ENCODE measurements at places on chromosomes 2 and 18.
A peak's percentile ranks its signal among the peaks of the same experiment; 100 is the strongest.

DNA sequence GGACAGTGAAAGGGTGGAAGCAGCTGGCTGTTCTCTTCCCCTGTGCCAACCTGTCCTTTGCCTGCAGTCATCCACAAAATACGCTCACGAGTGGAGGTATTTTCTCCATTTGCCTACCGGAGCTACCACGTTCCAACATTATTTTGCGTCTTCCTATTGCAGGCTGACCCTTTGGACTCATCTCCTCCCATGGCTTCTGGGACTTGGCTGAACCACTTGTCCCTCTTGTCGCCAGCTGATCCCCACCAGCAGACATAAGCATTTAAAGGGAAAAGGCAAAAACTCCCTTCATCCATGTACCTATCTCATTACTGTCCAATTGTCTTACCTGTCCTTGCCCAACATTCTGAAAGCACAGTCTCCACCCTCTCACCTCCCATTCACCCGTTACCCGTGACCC is 13.0 kb downstream of the C2orf74 start:
- no peak for DNase-seq

- no peak for DNase-seq
Observed at GRCh38 chr2:68980956-68981355, 6.5 kb downstream of the GKN1 start.

DNA sequence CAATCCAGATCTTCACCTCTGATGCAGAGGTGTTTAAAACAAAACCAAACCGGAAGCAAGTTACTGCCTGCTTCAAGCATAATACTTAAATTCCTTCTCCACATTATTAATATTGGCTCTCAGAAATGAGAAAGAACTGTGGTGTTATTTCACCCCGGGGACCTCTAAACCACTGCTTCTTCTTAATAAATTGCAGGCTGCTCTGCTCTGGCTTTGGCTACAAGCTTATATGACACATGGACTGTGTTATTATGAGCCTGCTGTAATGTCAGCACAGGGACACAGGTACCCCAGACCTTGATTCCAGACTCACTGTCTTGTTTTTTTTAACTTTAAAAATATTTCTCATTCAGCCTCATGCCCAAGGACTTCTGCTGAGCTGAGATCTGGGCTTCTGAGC is 45.1 kb downstream of the ST6GAL2 start:
- no peak for DNase-seq

- DNase-seq, result no peak
Observed at GRCh38 chr2:239937866-239938640, 87.1 kb downstream of the NDUFA10 start.

DNA sequence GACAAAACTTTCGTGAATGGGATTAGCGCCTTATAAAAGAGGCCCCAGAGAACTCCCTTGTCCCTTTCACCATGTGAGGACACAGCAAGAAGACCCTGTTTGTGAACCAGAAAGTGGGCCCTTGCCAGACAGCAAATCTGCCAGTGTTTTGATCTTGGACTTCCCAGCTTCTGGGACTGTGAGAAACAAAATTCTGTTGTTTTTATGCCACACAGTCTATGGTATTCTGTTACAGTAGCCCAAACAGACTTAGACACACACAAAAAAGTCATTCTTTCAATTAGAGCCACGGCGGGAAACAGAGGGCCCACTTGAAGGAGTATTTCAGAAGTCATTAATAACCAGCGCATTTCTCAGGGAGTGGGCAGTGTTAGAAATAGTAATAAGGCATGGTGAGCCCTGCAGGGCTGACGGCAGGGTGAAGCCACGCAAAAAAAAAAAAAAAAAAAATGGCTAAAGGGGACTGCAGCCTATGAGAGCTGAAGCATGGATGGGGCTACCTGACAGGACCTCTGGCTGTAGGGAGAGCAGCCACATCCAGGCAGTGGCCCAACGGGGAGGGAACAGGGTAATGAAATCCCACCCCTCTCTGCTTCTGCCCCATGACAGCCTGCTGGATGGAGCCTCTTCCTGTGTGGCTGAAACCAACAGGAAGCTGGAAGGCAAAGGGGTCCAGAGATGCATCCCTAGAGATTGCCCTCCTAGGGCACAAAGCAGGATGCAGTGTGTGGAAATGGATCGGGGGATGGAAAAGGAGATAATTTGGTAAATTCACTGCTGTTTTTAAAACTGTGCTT is 189.3 kb downstream of the KCNS3 start:
- no peak for DNase-seq

DNA sequence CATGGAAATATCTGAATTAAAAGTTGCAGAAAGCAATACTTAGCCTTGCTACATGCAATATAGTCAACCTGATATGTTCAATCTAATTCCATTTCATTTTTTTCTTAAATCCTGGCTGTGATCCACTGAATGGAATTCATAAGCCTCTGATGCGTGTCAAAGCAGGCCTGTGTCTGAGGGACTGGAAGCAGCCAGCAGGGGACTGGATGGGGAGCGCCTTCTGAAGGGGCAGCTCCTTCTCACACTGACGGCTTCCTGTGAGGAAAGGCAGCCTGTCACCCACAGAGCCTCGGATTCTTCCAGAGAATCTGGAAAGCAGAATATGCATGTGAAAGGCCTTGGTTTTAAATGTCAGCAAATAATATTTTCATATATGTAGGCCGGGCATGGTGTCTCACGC is 73.5 kb downstream of the KCNF1 start:
- DNase-seq, result no peak

DNA sequence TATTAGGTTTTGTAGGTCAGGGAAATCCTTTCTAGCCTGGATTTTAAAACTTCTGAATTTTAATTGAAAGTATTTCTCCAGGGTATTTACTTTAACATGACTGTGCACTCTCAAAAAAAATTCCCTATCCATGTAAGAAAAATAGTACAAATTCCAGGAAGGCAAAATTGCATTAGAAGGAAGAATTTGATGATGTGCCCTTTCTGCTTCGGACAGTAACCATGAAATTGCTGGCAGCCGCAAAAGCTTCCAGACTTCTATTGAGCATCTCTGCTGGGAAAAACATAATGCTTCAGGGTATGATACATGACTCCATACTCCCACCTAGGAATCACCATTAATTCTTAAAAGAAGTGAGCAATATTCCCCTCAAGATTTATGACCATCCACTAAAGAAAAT is 17.2 kb upstream of the KLF7 start:
- no peak for DNase-seq

DNA sequence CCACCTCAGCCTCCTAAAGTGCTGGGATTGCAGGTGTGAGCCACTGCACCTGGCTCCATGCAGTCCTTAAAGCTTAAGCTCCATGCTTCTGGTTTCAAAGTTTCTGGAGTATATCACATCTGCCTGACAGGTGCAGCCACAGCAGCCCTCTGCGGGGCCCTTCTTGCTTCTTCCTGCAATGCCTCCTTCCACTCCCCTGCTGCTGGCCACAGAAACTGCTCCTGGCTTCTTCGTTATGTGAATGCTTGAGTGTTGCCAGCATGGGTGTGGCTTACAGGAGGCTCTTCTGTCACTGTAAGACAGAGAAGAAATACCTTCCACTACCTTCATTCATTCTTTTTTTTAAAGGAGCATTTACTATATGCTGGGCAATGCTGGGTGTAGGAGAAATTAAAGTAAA is 10.1 kb upstream of the CCBE1 start:
- DNase-seq, result no peak

DNA sequence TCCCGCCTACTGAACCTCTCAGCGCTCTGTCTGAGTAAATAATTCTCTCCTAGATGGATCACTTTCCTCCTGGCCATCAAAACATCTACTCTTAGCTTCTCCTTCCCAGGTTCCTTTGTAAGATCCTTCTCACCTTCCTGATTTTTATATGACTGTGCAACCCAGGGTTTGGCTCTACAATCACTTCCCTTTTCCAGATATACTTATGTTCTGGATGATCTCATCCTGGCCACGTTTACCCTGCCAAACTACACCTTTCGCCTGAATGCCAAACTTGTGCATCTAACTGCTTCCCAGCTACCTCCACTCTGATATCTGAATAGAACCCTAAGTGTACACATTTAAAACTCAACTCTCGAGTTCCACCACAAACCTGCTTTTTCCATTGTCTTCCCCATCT is 290.5 kb upstream of the REV1 start:
- DNase-seq, result no peak

GRCh38 chr2:85899284-85899683 is 10.5 kb upstream of the ST3GAL5 start:
- DNase-seq, result no peak

GRCh38 chr18:79252904-79253633 is 142.7 kb upstream of the NFATC1 start:
- no peak for DNase-seq

- no peak for DNase-seq
Observed at GRCh38 chr2:193520709-193521458, 1326.2 kb upstream of the TMEFF2 start.

DNA sequence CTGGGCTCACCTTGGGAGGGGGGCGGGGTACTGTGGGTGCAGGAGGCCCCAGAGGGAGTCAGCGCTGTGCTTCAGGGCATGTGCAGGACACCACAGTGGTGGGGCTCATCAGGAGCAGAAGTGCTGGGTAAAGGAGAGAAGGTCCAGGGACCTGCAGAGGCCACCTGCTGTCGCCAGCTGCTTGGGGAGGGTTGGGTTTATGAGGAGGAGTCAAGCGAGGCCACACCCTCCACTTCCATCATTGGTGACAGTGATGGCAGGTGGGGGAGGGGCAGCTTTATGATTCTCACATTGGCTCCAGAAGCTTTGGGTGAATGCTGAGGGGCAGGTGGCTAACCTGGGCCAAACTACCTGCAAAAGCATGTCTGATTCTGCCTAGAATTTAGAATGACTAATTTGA is 392.6 kb downstream of the HRH4 start:
- no peak for DNase-seq

GRCh38 chr2:28413152-28413898 is 20.7 kb downstream of the FOSL2 start:
- peak; percentile 60 for DNase-seq

DNA sequence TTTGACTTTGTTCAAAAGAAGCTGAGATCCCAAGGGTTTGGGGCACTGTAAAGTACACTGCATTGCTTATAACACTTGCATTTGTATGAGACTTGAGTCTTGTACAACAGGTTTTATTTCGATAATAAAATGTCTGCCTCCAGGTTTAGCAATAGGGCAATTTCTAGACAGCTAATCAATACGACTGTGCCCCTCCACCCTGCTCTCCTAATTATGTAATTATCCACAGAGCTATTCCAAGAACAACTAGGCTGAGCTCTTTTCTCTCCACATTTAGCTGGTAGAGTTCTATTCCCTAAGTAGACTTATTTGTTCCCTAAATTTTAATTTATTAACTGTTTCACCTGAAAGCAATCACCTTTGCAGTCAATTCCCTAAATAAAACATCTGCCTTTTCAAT is 52.9 kb upstream of the LINC00305 start:
- no peak for DNase-seq

GRCh38 chr2:74843433-74843832 is 9.5 kb downstream of the HK2 start:
- DNase-seq, result no peak

DNA sequence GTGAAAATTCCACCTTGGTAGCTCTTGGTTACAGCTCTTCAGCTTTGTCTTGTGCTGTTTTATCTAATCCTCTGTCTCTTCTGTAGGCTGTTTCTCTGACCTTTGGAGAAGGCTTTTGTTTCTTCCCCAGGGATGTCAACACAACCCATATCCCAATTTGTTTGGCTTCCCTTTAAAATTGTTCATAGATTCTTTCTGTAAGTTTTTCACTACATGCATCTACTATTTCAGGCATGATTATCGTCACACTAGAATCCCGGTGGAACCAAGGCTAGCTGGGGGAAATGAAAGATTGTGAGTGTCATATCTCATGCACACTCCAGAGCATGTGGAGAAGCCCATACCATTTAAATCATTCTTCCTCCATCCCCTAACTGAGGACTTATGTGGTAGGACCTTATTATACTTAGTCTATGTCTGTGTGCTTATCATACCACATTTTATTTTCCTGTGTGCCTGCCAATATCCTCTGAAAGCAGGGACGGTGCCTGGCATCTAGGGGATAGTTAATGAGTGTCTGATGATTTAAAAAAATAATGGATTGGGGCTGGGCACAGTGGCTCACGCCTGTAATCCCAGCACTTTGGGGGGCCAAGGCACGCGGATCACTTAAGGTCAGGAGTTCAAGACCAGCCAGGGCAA is 59.9 kb downstream of the CRIM1 start:
- DNase-seq, result no peak

GRCh38 chr18:3448838-3449511 is 997 bp upstream of the TGIF1 start:
- DNase-seq, result peak; percentile 53

- DNase-seq, result no peak
Observed at GRCh38 chr18:36326771-36327170, 29.3 kb downstream of the FHOD3 start.

- no peak for DNase-seq
Observed at GRCh38 chr2:170073288-170073687, 104.7 kb upstream of the MYO3B start.

DNA sequence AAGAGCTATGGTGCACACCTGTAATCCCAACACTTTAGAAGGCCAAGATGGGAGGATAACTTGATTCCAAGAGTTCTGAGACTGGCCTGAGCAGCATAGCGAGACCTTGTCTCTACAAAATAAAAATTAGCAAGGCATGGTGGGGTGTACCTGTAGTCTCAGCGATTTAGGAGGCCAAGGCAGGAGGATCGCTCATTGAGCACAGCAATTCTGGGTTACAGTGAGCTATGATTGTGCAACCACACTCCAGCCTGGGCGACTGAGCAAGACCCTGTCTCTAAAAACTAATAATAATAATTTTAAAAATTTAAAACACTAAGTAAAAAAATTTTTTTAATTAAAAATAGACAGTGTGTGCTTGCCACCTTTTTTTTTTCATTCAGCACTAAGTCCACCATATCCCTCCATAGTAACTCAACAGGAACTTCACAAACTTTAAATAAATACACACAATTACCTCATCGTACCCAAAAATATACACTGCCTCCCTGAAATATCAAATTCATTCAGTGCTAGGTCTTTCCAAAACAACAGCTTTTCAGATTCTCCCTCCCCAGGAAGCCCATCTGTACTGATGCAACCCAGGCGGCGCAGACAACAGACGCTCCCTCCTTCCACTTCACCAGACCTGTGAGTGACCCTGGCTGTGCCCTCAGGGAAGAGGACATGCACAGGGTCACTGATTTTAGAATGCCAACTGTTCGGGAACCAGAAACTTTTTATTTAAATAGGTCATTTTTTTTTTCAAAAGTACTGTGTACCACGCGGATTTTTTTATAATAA is 29.6 kb downstream of the FAM168B start:
- no peak for DNase-seq

DNA sequence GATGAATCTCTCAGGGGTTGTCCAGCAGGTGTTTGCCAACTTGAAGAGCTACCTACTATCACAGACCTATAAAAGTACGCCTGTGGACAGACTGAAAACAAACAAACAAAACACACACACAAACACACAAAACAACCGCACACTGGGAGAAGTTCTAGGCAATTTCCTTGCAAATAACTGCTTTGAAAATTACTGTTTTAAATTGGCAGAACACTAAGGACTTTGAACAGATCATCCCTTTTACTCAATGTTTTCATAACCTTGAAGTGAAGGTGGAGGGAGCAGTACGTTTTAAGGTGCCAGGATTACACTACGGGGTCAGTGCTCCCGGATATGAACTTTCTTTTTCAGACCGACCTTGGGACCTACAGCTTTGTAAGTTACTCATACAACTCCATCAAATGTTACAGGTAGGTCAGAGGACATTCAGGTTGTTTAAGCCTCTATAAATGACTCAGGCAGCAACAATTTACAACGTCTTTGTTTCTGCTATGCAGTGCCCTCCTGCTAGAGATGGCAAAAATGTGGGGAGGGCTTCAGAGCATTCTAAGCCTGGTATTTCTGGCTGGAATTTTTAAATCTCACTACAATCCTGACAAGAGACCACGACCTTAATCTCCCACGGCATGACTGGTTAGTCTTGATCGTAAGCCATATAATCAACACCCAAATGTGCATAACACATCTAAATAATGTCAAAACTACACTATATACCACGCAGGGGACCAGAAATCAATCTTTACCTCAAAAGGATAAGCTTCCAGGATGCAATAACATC is 1.4 kb upstream of the SLC20A1 start:
- no peak for DNase-seq

All from DMS 273 treated with DMSO at 0.1 percent for 48 hours (cell line).